ENCODE measurements at places on chromosomes 12 and 14. TPM values are rescaled to one million over a fixed set of nuclear protein-coding genes. Genes with fewer than 3 reads are reported as not detected.

GRCh38 chr12:8035440-8036010 is 3.0 kb downstream of the FOXJ2 start:
- H3K4me1 ChIP-seq: peaks cover 83% of the 10 kb centered on the region
- H3K4me3 ChIP-seq: peak overlapping the region; percentile 99
- no peak overlapping the region for H3K27ac ChIP-seq
- H3K27me3 ChIP-seq: no peaks in the 10 kb centered on the region
- no peak for DNase-seq

- H3K36me3 ChIP-seq: no peaks in the 10 kb centered on the region
- no peaks in the 10 kb centered on the region for H3K4me1 ChIP-seq
- no peak for DNase-seq
- H3K27me3 ChIP-seq: no peaks in the 10 kb centered on the region
- no peak overlapping the region for H3K27ac ChIP-seq
Measured at GRCh38 chr14:54591461-54591860, 24.5 kb downstream of the SAMD4A start.

DNA sequence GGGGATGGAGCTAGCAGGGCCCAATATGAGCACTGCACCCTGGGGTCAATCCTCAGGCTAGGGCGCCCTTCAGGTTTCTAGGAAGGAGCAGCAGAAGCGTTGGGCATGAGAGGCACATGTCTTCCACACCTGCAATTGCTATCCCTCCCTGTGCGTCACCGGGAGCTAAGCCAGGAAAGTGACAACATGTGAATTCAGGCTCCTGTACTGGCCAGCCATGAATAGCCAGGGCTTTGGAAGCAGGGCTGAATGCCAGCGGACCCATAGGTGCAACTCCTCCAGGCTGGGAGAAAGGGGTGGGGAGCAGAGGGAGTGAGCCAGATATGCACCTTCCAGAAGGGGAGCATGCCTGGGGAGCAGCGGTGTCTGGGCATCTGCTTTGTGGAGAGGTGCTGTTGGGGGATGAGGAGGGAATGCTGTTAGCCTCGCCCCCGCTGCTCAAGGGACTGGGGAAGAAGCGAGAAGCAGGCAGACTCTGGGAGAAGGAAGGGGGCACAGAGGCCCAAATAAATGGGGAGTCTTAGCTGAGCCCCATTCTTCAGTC is 6.1 kb downstream of the HOXC5 start:
- H3K27ac ChIP-seq: no peak overlapping the region
- H3K4me3 ChIP-seq: no peak overlapping the region
- H3K4me1 ChIP-seq: peaks cover 10% of the 10 kb centered on the region
- no peak for DNase-seq
- no peaks in the 10 kb centered on the region for H3K36me3 ChIP-seq
- peaks cover 94% of the 10 kb centered on the region for H3K27me3 ChIP-seq

DNA sequence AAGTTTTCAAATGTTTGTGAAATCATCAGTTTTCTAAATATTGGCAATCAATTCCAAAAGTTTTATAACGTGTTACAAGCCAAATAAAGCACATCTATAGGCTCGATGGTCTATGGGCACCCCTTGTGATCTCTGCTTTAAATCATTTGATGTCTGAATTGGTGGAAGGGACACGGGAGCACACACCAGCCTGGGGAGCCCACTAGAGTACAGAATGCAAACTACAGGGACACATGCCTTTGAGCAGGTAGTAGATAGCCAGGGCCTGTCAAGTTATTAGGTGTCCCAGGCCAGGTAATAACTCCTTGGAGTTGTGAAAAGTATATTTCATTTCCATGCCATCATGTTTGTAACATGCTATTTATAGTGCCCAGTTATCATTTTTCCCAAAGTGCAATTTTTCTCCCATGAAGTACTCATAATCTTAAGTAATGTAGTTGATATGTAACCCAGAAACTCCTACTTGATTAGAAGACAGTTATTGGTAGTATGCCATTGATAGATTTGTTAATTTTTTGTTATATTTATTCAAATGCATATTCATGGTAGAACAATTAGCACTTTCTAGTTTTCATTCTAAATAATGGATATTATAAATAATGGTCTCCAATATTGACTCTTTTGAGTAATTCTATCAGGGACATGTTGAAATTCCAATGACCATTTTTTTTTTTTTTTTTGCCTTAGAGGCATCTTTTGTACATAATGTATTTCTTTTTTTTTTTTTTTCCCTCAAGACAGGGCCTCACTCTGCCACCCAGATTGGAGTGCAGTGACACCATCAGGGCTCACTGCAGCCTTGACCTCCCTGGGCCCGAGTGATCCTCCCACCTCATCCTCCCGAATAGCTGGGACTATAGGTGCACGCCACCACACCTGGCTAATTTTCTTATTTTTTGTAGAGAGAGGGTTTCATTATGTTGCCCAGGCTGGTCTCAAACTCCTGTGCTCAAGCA is 96.9 kb upstream of the FGD4 start:
- H3K27me3 ChIP-seq: no peaks in the 10 kb centered on the region
- no peaks in the 10 kb centered on the region for H3K4me1 ChIP-seq
- H3K27ac ChIP-seq: no peak overlapping the region

- no peak overlapping the region for H3K4me3 ChIP-seq
- H3K27ac ChIP-seq: no peak overlapping the region
- no peaks in the 10 kb centered on the region for H3K27me3 ChIP-seq
- H3K4me1 ChIP-seq: no peaks in the 10 kb centered on the region
Measured at GRCh38 chr12:127546721-127547505, 720.1 kb upstream of the TMEM132C start.

GRCh38 chr12:53502983-53503728 is 2.1 kb downstream of the TARBP2 start:
- H3K27ac ChIP-seq: no peak overlapping the region
- H3K36me3 ChIP-seq: peaks cover 32% of the 10 kb centered on the region
- H3K27me3 ChIP-seq: no peaks in the 10 kb centered on the region
- peaks cover 41% of the 10 kb centered on the region for H3K4me1 ChIP-seq
- H3K4me3 ChIP-seq: no peak overlapping the region

GRCh38 chr12:84348582-84348981 is 564.0 kb downstream of the SLC6A15 start:
- no peaks in the 10 kb centered on the region for H3K4me1 ChIP-seq
- no peaks in the 10 kb centered on the region for H3K36me3 ChIP-seq
- no peak overlapping the region for H3K4me3 ChIP-seq
- H3K27ac ChIP-seq: no peak overlapping the region
- DNase-seq: no peak
- no peaks in the 10 kb centered on the region for H3K27me3 ChIP-seq

- DNase-seq: no peak
- H3K36me3 ChIP-seq: no peaks in the 10 kb centered on the region
- no peaks in the 10 kb centered on the region for H3K4me1 ChIP-seq
Measured at GRCh38 chr12:75000120-75000519, 209.5 kb downstream of the KCNC2 start.

DNA sequence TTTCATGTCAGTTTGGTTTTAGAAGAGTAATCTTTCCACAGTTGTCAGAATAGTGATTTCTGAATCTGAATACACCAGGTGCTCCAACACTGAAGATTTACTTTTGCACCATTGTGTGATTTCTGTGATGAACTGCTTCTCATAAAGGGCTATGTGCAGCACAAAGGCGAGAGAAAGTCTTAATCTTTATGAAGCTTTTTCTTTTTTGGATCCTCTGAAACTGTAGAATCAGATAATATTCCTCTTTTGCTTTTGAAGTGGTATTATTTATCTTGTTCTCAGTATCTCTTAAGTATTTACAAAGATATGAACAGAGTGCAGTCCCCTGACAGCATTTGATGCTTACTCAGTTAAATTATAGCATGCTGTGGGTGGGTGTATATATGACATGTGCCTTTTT is 207.8 kb downstream of the NAV3 start:
- no peak overlapping the region for H3K4me3 ChIP-seq
- H3K36me3 ChIP-seq: no peaks in the 10 kb centered on the region
- H3K27me3 ChIP-seq: no peaks in the 10 kb centered on the region

GRCh38 chr12:29148596-29148910 is 525 bp upstream of the FAR2 start:
- H3K36me3 ChIP-seq: no peaks in the 10 kb centered on the region
- H3K4me1 ChIP-seq: peaks cover 15% of the 10 kb centered on the region
- peak overlapping the region; percentile 87 for H3K4me3 ChIP-seq
- no peaks in the 10 kb centered on the region for H3K27me3 ChIP-seq
- DNase-seq: no peak
- H3K27ac ChIP-seq: no peak overlapping the region

DNA sequence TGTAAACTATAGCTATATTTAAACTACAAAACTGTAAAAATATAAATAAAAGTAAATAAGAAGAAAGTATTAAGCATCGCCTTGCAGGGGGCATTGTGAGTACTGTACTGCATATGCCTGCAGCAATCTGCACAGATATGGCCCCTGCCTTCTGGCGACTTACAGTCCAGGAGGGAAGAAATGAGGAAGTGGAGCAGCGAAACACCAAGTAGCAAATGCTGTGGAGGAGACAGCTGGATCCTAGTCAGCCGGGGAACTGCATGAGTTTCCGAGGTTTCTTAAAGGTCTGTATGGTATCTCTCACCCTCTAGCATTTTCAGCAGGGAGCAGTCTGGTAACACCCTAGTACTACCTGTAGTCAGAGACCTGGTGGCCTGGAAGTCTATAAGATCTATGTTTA is 256.9 kb downstream of the CACNA1C start:
- H3K27me3 ChIP-seq: no peaks in the 10 kb centered on the region
- no peak for DNase-seq
- H3K36me3 ChIP-seq: no peaks in the 10 kb centered on the region
- H3K4me3 ChIP-seq: no peak overlapping the region
- no peaks in the 10 kb centered on the region for H3K4me1 ChIP-seq

GRCh38 chr12:104281636-104282035 is 21.9 kb upstream of the EID3 start:
- peaks cover 7% of the 10 kb centered on the region for H3K27me3 ChIP-seq
- H3K4me1 ChIP-seq: peaks cover 9% of the 10 kb centered on the region
- H3K4me3 ChIP-seq: no peak overlapping the region
- H3K36me3 ChIP-seq: no peaks in the 10 kb centered on the region

CHGA gene
- not detected for total RNA-seq

P2RX2 gene
- not detected for total RNA-seq

DERA gene
- 7.2 TPM for total RNA-seq

TBX3 gene
- 0.08 TPM for total RNA-seq

FOXA1 gene
- not detected for total RNA-seq

RBM19 gene
- 58.5 TPM for total RNA-seq

GARIN6 gene
- not detected for total RNA-seq

VDR gene
- total RNA-seq: 0.93 TPM

CLBA1 gene
- total RNA-seq: 1.7 TPM

RNU4-1 gene
- total RNA-seq: 1,035 TPM

Measured in CD4-positive, alpha-beta T cell (primary cell).